ENCODE measurements at places on chromosomes 11 and 22.

GRCh38 chr11:30619767-30620166 lies 33.6 kb upstream of the MPPED2 start:
- DNase-seq, result no peak

DNA sequence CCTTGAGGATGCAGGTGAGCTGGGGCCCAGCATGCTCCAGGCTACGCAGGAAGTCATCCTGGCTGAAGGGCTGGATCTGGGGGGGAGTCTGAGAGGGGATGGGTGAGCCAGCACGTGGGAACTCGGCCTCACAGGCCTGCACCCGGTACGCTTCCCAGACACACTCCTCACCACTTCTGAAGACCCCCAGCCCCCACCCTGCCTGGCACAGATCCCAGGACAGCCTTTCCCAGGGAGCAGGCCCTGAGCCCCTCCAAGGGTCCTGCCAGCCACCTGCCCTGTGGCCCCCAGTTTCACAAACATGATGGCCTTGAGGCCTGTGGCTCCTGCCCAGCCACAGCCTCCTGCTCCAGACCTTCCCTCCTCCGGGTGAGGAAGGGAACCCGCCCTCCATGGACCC lies 5.6 kb upstream of the PLXNB2 start:
- no peak for DNase-seq

DNA sequence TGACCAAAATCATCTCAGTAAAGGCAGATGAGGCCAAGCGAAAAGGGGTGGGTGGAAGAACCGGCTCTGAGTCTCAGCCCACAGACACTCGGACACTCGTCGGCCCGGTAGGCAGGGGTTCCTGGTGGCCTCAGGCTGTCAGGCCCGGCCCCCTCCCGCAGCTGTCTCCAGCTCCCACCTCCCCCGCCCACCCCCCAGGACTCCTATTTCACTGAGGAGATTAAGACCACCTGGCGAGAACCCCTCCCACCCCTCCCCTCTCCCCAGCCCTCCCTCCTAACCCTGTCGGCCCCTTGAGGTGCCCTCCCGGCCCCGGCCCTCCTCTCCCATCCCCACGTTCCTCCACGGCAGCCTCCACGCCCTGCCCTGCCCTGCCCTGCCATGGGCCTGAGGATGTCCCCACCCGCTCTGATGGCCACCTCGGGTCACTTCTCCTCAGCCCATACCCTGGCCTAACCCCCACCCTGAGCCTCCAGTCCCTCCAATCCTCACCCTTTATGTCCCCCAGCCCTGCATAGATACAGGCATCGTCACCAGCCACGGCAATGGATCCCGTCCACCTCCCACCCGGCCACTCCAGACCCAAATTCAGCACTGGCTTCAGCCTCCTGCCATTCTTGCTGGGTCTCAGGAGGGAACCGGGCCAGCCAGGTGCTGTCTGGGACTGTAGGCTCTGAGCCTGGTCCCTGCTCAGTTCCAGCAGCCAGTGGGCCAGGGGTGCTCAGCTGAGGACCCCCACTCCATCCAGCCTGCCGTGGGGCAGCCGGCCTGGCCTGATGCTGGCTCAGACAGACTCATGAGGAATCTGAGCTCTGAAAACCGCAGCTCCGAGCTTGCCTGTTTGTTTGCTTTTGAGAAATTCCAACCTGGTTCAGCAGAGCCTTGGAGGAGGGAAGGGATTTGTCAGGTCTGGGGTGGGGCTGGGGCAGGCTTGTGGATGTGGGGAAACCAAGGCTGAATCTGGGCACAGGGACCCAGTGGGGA lies 9.8 kb upstream of the TBX1 start:
- no peak for DNase-seq

DNA sequence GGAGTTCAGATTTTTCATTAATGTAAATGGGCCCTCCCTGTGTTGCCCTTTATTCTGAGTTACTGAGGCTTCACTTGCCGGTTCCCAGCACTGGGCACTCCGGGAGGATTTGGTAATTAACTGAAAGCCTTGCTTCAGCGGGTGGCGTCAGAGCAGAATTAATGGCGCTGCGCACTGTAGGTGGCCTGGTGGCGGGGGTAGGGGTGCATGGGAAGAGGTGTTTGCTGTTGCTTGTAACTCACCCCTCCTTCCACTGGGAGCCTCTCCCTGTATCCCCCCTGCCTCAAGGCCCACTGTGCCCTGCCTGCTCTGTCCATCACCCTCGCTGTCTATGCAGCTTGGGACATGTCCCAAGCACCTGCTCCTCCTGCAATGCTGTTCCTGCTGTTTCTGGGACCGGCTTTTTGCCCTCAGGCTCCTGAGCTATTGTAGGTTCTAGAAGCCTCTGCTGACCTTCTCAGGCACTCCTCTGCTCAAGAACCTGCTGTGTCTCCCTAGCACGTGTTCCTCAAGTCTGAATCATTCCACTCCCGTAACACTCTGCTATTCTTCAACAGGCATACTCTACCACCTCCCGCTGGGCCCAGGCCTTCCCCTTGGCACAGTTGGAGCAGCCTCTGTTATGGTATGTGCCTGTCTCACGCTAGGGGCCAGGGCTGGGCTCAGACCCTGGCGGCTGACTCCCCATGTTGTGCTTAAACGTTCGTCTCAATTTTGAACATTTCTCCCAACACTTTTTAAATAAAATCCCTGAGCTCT lies 24.4 kb downstream of the ARHGAP8 start:
- DNase-seq, result no peak

GRCh38 chr11:24078018-24078417 lies 418.8 kb upstream of the LUZP2 start:
- DNase-seq, result no peak
